D721Med (cell line): ENCODE measurements at places on chromosomes 3 and 15.

GRCh38 chr3:188972310-188972709 is 199.5 kb upstream of the TPRG1 start:
- no peak for DNase-seq

DNA sequence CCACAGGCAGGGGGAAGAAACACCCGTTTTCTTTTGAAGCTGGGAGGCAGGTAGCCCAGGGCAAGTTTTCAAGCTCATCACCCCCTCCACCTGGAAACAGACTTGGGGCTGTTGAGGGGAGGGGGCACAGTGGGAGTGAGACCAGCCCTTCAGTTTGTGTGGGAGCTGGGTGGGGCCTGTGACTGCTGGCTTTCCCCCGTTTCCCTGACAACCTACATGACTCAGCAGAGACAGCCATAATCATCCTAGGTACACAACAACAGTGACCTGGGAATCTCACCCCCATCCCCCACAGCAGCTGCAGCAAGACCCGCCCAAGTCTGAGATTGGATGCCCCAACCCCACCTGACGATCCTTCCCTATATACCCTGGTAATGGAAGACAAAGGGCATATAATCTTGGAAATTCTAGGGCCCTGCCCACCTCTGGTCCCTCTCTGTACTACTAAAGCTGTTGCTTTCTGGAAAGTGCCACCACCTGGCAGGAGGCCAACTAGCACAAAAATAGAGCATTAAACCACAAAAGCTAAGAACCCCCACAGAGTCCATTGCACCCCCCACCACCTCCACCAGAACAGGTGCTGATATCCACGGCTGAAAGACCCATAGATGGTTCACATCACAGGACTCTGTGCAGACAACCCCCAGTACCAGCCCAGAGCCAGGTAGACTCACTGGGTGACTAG is 422.2 kb upstream of the SGO1 start:
- no peak for DNase-seq

- DNase-seq: no peak
These were observed 1294.7 kb downstream of the ZPLD1 start for GRCh38 chr3:103729547-103729946.

GRCh38 chr15:88166082-88166993 is 90.2 kb downstream of the NTRK3 start:
- no peak for DNase-seq

DNA sequence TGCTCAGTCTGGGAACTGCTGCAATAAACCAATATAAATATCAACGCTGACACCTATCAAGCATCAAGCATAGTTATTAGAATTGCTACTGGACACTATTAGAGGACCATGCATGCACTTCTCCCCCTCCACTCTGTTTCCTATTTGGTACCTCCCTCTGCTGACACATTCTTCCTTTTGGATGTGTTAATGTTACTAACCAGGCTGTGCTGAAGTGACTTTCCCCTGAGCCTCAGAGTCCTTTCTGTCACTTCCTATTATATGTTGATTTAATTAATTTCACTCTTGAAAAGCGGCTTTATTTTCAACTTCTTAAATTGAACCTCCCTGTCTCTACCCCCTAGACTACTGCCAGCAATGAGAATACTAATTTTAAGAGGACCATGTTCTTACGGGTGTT is 379.1 kb downstream of the MCTP2 start:
- DNase-seq: no peak

DNA sequence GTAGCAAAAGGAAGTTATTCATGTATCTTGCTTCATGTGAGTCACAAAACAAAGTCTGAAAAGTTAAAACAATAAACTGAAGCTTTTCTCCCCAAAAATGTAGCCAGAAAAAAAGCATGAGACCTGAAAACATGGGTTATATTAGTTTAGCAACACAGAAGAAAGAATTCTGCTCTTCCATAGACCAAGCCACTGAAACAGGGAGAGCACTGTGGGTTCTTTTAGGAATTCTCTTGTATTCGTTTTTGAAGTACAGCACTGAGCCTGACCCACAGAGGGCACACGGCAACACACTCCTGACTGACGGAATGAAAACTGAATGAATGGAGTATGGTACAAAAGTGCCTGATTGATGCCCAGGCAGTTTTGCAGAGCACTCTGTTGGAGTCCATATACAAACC is 66.6 kb downstream of the TM4SF4 start:
- DNase-seq: no peak

GRCh38 chr3:44924457-44925084 is 50.2 kb downstream of the TGM4 start:
- no peak for DNase-seq

DNA sequence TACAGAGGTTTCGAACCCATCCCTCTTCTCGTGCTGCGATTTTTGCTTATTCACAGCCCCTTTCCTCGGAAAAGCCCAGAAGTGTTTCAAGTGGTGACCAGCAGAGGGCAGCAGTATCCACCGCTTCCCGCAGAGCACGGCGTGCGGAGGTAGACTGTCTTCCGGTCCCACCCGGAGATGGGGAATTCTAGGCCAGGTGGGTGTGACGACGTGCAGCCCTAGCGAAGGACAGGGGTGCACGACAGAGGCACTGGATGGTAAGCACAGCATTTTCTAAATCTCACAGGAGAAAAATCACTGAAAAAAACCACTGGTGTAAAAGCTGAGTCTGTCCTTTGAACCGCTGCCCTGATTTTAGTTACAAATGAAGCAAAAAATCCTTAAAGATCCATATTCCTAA is 7.4 kb upstream of the PSMD6 start:
- DNase-seq: peak; percentile 38

- DNase-seq: no peak
These were observed 26.9 kb upstream of the LCTL start for GRCh38 chr15:66592505-66593218.

DNA sequence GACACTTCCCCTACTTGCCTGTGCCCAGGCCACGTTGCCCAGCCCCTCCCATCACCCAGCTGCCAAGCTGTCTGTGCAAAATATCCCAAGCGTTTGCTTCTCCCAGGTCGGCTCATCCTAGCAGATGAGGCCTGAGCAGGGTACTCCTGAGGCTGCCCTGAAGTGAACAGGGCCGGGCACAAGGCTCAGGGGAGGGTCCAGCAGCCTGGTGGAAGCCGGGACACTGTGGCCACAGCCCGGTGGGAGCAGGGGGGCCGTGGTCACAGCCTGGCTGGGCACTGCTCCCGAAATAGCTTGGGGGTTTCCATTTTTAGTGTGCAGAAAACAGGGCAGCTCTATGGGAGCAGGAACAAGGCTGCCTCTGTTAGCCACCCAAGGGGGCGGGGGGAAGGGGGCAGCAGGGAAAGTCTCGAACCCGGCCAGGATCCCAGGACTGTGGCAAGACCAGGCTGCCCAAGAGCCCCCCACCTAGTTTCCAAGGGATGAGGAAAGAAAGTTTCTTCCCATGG is 3.4 kb downstream of the PLXNB1 start:
- no peak for DNase-seq

DNA sequence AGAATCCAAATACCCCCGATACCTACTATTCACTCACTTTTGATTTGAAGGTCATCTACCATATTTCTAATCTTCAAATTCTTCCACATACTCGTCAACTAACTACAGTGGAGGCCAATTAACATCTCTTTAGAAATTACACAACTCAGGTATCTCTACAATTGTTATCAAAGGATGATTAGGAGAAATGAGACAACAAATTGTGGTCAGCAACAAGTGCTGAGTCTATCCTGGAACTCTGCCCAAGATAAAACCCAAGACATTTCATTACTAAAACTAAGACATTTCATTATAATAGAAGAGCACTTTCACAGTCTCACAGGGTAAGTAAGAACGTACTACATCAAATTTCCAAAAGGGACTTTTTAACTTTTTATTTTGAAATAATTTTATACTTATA is 100.0 kb downstream of the TBC1D5 start:
- DNase-seq: no peak

DNA sequence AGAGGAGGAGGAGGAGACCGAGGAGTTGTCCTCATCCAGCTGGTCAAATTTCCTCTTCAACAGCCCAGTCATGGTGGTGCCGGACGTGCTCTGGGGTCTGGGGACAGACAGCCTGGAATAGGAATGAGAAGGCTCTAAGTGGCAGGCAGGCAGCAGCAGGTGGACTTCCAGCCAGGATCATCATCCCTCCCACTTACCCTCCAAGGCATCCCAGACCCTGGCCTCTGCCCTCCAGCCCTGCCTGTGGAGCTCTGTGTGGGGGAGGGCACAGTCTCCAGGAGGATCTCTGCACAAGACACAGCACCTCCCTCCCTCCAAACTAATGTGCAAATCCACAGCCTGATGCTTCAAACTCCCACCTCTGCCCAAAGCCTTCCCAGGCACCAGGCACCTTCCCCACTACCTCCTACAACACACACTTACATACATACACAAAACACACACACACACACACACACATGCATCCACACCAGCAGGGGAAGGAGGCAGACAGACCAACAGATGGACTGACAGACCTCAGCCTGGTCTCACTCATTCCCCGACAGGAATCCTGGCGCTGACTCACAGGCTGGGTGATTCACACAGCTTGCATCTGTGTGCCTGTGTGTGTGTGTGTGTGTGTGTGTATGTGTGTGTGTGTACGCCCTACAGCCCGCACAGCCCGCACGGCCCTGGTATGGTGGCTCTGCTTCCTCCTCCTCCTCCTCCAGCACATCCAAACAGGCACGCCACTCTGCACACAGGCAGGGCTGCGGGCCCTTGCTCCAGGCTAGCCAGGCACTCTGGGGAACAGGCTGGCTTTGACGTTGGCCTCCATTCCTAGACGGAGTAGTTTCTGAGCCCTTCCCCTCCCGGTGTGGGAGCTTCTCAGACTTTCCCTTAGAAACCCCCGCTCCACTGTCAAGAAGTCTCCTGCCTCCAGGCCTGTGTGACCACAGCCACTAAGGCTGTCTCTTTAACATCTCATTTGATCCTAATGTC is 6.5 kb downstream of the CSRNP1 start:
- DNase-seq: no peak

DNA sequence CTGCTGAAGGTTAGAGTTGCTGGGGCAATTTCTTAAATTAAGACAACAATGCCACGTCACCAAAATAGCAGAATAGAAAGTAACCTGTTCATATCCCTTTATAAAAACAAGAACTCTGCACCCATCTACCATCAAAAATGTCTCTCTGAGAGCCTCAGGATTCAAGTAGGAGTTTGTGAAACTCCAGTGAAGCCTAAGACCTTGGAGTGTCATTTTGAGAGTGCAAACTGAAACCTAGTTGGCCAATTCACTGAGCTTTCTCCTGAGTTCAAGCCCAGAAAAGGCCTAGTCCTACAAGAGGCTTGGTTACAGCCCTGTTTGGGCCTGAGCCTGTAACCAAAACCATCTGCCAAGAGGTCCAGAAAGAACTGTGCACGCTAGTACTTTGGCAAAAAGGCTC is 335.1 kb downstream of the EFHB start:
- DNase-seq: no peak

- no peak for DNase-seq
These were observed 85.3 kb downstream of the ASB7 start for GRCh38 chr15:100687582-100688141.

GRCh38 chr3:57756528-57757401 is 656 bp downstream of the SLMAP start:
- DNase-seq: no peak
